ENCODE measurements at places on chromosomes 16 and 17. TPM values are rescaled to one million over a fixed set of nuclear protein-coding genes. Genes with fewer than 3 reads are reported as not detected.

- no peak overlapping the region for H3K27ac ChIP-seq
- DNase-seq = no peak
- no peak overlapping the region for H3K4me3 ChIP-seq
- no peaks in the 10 kb centered on the region for H3K36me3 ChIP-seq
Measured at GRCh38 chr17:10116753-10117420, 81.5 kb downstream of the GAS7 start.

- H3K27me3 ChIP-seq = no peaks in the 10 kb centered on the region
- H3K36me3 ChIP-seq = no peaks in the 10 kb centered on the region
Measured at GRCh38 chr17:81080019-81080418, 45.1 kb downstream of the BAIAP2 start.

DNA sequence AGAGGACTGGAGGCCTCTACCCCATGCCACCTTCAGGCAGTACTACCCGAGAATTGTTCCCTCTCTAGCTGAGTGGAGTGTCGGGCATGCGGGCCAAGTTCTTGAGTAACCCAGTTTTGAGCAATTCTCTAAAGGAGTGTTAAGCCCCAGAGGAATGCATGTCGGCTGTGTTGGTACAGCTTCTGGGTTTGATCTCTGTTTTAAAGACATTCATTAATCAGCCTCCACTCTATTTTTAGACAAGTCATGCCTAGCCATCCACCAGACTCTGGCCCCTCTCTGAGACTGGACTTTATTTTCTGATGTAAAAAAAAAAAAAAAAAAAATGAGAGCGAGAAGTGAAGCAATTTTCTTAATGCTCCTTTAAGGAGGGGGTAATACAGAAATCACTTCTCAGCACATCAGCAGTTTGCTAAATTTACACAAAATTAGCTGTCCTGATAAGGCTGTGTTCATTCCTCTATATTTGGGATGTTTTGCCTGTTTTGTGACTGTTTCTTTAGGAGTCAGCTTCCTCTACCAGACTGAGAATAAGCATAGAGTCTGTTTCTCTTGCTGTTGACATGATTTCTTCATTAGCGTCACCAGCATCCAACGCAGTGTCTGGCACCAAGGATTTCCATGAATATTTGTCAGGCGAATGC, 88.7 kb downstream of the AXIN2 start:
- H3K27ac ChIP-seq = no peak overlapping the region
- no peaks in the 10 kb centered on the region for H3K27me3 ChIP-seq

GRCh38 chr17:42669977-42670788, 6.6 kb downstream of the PLEKHH3 start:
- peaks cover 8% of the 10 kb centered on the region for H3K36me3 ChIP-seq
- H3K4me1 ChIP-seq = peaks cover 33% of the 10 kb centered on the region
- peak overlapping the region; percentile 49 for H3K4me3 ChIP-seq
- H3K27ac ChIP-seq = peak overlapping the region; percentile 54
- peak; percentile 82 for DNase-seq

GRCh38 chr17:2694381-2695242, 17.0 kb downstream of the CLUH start:
- peaks cover 15% of the 10 kb centered on the region for H3K36me3 ChIP-seq
- H3K4me1 ChIP-seq = no peaks in the 10 kb centered on the region
- no peak overlapping the region for H3K4me3 ChIP-seq
- DNase-seq = no peak

- no peak overlapping the region for H3K27ac ChIP-seq
- H3K4me3 ChIP-seq = no peak overlapping the region
- no peaks in the 10 kb centered on the region for H3K4me1 ChIP-seq
- peaks cover 10% of the 10 kb centered on the region for H3K36me3 ChIP-seq
- no peaks in the 10 kb centered on the region for H3K27me3 ChIP-seq
Measured at GRCh38 chr17:80316431-80316830, 55.8 kb downstream of the RNF213 start.

- H3K27me3 ChIP-seq = no peaks in the 10 kb centered on the region
- peak overlapping the region; percentile 88 for H3K4me3 ChIP-seq
- DNase-seq = no peak
Measured at GRCh38 chr17:65558683-65559460, 2.6 kb downstream of the AXIN2 start.

DNA sequence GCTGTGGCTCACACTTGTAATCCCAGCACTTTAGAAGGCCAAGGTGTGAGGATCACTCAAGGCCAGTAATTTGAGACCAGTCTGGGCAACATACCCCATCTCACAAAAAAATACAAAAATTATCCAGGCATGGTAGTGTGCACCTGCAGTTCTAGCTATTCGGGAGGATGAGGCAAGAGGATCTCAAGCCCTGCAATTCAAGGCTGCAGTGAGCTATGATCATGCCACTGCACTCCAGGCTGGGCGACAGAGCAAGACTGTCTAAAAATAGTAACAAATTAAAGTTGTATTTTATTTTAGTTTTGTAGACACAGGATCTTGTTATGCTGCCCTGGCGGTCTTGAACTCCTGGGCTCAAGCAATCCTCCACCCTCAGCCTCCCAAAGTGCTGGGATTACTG, 18.2 kb downstream of the USP31 start:
- no peaks in the 10 kb centered on the region for H3K27me3 ChIP-seq
- no peak overlapping the region for H3K4me3 ChIP-seq
- peaks cover 8% of the 10 kb centered on the region for H3K4me1 ChIP-seq
- H3K27ac ChIP-seq = no peak overlapping the region
- no peaks in the 10 kb centered on the region for H3K36me3 ChIP-seq

GRCh38 chr16:68367030-68367429, 56.2 kb downstream of the PRMT7 start:
- peaks cover 3% of the 10 kb centered on the region for H3K4me1 ChIP-seq
- no peak overlapping the region for H3K4me3 ChIP-seq
- peak; percentile 87 for DNase-seq
- H3K27ac ChIP-seq = no peak overlapping the region

DNA sequence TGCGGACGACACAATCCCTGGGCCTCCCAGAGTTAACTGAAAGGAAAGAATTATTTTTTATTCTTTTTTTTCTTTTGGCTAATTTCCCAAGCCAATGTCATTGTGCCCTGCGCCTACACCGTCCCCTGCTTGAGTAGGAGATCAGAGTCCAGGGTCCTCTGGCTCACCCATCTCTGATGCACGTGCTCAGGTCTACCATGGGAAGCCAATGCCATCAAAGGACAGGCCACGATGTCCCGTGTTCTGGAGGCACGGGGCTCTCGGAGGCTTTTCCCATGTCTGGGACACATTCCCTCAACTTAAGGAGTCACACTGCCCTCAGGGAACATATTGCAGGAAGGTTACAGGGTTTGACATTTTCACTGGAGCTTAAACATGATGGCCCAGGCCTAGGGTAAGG, 123.7 kb downstream of the SLC39A11 start:
- no peak overlapping the region for H3K27ac ChIP-seq
- no peaks in the 10 kb centered on the region for H3K36me3 ChIP-seq
- DNase-seq = no peak

DNA sequence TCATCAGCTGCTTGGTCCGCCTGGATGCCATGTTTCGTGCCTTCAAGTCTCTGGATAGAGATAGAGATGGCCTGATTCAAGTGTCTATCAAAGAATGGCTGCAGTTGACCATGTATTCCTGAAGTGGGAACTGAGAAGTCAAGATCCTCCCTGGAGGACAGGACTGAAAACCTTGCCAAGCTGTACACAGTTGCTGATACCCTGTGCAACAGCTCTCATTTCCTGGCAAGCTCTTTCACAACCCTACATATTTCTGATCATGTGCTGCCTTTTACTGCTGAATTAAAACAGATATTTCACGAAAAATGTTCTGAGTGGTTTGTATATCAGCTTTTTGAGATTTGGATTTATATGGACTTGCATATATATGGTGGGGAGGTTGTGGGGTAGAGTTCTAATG, 898 bp downstream of the CAPNS2 start:
- H3K4me3 ChIP-seq = no peak overlapping the region
- H3K4me1 ChIP-seq = no peaks in the 10 kb centered on the region
- H3K27ac ChIP-seq = no peak overlapping the region

DNA sequence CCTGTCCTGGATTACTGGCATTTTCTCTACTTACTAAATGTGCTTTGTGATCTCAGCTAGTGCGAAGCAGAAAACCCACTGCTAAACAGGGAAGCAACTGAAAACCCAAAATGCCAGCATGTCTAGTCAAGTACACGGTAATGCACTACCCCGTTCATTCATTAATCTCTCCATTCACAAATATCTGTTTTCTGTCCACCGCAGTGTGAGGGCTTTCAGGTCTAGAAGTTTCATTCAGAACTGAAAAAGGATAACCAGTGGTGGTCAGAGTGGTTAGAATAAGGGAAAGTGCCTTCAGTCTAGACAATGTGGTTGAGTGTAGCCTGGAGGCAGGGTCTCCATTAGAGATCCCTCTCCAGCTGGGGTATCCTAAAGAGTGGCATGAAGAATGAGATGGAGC, 68.3 kb downstream of the C17orf67 start:
- no peak for DNase-seq
- no peaks in the 10 kb centered on the region for H3K36me3 ChIP-seq
- H3K27me3 ChIP-seq = no peaks in the 10 kb centered on the region

- H3K27me3 ChIP-seq = no peaks in the 10 kb centered on the region
- H3K27ac ChIP-seq = no peak overlapping the region
- no peaks in the 10 kb centered on the region for H3K4me1 ChIP-seq
- no peak overlapping the region for H3K4me3 ChIP-seq
Measured at GRCh38 chr16:21088646-21089538, 61.8 kb downstream of the DNAH3 start.

The PPM1E gene
- total RNA-seq = 9.4 TPM

The RPS2 gene
- 3,974 TPM for total RNA-seq

The CES2 gene
- 14.7 TPM for total RNA-seq

The CCR7 gene
- 0.17 TPM for total RNA-seq

The MYH8 gene
- total RNA-seq = not detected

The FNDC8 gene
- total RNA-seq = not detected

The PPP4C gene
- total RNA-seq = 148 TPM

The MYH13 gene
- not detected for total RNA-seq

The RHBDL1 gene
- 4.0 TPM for total RNA-seq

The KRT33B gene
- total RNA-seq = not detected

The CSH2 gene
- total RNA-seq = 0.43 TPM

Data from H1 (cell line).